B cell (primary cell): ENCODE measurements at places on chromosomes 3 and 15. TPM values are rescaled to one million over a fixed set of nuclear protein-coding genes. Genes with fewer than 3 reads are reported as not detected.

DNA sequence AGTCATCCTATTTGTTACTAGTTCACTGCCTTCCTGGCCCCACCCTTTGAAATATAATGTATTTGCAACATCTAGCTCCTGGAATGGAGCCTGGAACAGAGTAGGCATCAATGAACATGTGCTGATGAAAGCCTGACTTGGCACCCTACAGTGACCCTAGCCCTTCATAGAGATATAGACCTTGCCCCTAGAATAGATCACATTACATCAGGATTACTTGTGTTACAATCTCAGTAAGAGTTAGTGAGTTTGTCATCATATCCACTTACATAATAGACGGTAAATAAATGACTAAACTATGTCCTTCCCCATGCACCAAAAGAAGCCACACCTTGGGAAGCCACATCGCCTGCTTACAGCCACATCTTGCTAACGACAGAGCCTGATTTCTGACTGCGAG is 110.5 kb upstream of the WNT5A start:
- no peak overlapping the region for H3K4me3 ChIP-seq
- H3K27me3 ChIP-seq, result no peaks in the 10 kb centered on the region
- no peaks in the 10 kb centered on the region for H3K36me3 ChIP-seq
- H3K27ac ChIP-seq, result no peak overlapping the region

DNA sequence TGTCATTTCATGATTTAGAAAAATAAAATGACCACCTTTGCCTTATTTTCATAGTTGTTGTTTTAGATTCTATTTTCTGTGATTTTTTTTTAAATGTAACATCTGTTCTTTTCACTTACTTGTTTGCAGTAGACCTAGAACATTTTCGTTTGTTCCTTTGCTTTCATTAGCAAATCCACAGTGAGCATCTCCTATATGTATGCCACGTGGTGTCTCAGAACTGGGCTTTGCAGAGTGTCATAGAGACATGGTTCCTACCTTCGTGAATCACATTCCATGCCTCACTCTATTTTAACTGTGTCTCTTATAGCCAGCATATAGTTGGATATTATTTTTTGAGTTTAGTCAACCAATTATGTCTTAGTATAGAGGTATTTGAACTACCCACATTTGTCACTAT is 118.2 kb downstream of the KLF13 start:
- H3K4me1 ChIP-seq, result peaks cover 9% of the 10 kb centered on the region
- H3K36me3 ChIP-seq, result no peaks in the 10 kb centered on the region
- no peak overlapping the region for H3K27ac ChIP-seq
- H3K4me3 ChIP-seq, result no peak overlapping the region
- DNase-seq, result no peak
- no peaks in the 10 kb centered on the region for H3K27me3 ChIP-seq

DNA sequence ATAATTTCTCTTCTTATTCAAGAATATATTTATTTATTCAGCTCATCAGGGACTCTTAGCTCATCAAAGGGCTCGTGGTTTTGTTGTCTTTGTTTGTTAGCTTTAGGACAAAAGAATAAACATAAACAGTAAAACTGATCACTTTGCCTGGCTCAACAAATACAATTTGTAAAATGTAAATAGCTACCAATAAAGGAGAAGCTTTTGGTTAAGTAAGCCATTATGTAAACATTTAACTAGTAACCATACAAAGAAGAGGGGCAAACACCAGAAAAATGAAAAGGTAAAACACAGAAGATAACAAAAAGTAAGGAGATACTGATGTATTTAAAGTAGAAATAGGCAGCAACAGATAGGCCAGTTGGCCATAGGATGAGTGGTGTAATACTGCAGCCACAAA is 761.7 kb downstream of the ROBO1 start:
- DNase-seq, result no peak
- no peaks in the 10 kb centered on the region for H3K4me1 ChIP-seq
- no peaks in the 10 kb centered on the region for H3K27me3 ChIP-seq
- H3K27ac ChIP-seq, result no peak overlapping the region
- H3K36me3 ChIP-seq, result no peaks in the 10 kb centered on the region

GRCh38 chr3:131036986-131037385 is 10.3 kb downstream of the NEK11 start:
- no peaks in the 10 kb centered on the region for H3K27me3 ChIP-seq
- DNase-seq, result no peak
- no peaks in the 10 kb centered on the region for H3K4me1 ChIP-seq
- H3K36me3 ChIP-seq, result no peaks in the 10 kb centered on the region
- H3K27ac ChIP-seq, result no peak overlapping the region

- no peak for DNase-seq
- H3K4me3 ChIP-seq, result no peak overlapping the region
- H3K4me1 ChIP-seq, result peaks cover 11% of the 10 kb centered on the region
- no peaks in the 10 kb centered on the region for H3K36me3 ChIP-seq
These were observed 1.2 kb downstream of the CLSTN2 start for GRCh38 chr3:139935866-139936817.

KNG1 gene
- total RNA-seq, result not detected in 2 replicates

PGBD4 gene
- total RNA-seq, result 5.2 and 5.6 TPM in 2 replicates

IL5RA gene
- 0.75 and 1.0 TPM in 2 replicates for total RNA-seq

CHRNA5 gene
- 1.2 and 2.0 TPM in 2 replicates for total RNA-seq

PTPRG gene
- 0.97 and 1.3 TPM in 2 replicates for total RNA-seq

CHL1 gene
- total RNA-seq, result 16.4 and 18.0 TPM in 2 replicates

ACY1 gene
- total RNA-seq, result 11.6 and 14.6 TPM in 2 replicates
